HCT116 (cell line): ENCODE measurements at places on chromosomes 6 and 20.

- no peak overlapping the region for H3K4me3 ChIP-seq
- no peak overlapping the region for H3K27ac ChIP-seq
- DNase-seq: no peak
- no peaks in the 10 kb centered on the region for H3K4me1 ChIP-seq
- H3K36me3 ChIP-seq: no peaks in the 10 kb centered on the region
Observed at GRCh38 chr6:48397887-48398286, 286.9 kb upstream of the PTCHD4 start.

GRCh38 chr6:6362056-6362840 lies 41.8 kb upstream of the F13A1 start:
- no peak overlapping the region for H3K4me3 ChIP-seq
- H3K27me3 ChIP-seq: peaks cover 10% of the 10 kb centered on the region; the same call in 1 of the 2 replicates
- no peak for DNase-seq
- no peak overlapping the region for H3K27ac ChIP-seq

DNA sequence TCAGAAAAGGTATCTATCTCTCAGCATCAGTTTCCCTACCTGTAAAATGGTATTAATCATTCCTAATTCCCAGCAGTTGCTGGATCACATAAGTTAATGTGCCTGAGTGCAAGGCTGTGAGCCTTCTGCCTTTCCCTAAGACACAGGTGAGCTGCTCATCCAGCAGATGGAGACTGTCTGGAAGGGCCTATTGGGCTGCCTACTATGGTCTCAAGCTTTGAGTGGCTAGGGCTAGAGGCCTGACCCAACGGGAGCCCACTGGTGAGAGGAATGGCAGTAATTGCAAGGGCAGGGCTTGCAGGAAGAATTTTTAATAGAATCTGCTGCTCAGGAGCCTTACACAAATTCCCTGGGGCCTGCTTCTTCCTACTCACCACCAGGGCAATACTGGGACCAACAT lies 4.3 kb downstream of the KHDC1 start:
- no peak overlapping the region for H3K4me3 ChIP-seq
- H3K27me3 ChIP-seq: no peaks in the 10 kb centered on the region
- H3K4me1 ChIP-seq: no peaks in the 10 kb centered on the region
- H3K27ac ChIP-seq: no peak overlapping the region
- H3K36me3 ChIP-seq: no peaks in the 10 kb centered on the region
- DNase-seq: no peak

GRCh38 chr6:158835616-158836221 lies 16.6 kb upstream of the EZR start:
- H3K27ac ChIP-seq: no peak overlapping the region
- no peak overlapping the region for H3K4me3 ChIP-seq
- H3K4me1 ChIP-seq: peaks cover 33% of the 10 kb centered on the region; the same call in 1 of the 2 replicates
- no peaks in the 10 kb centered on the region for H3K27me3 ChIP-seq
- DNase-seq: no peak

DNA sequence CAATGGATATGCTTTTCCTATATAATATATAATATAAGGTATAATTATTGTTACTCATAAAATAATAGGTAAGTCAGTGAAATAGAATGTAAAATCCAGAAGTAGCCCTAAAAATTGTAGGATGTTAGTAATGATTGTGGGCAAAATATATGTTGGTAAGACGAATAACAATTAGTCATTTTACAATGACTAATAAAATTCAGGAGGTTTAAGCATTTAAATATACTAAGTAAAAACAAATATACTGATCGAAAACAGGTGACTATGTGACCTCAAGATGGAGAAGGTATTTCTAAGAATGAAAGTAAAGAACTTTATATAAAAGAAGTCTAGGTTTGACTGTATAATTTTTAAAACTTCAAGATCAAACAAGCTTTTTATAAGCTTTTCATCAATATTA lies 28.9 kb downstream of the FUCA2 start:
- H3K36me3 ChIP-seq: no peaks in the 10 kb centered on the region
- no peaks in the 10 kb centered on the region for H3K27me3 ChIP-seq
- no peak overlapping the region for H3K27ac ChIP-seq
- DNase-seq: no peak

DNA sequence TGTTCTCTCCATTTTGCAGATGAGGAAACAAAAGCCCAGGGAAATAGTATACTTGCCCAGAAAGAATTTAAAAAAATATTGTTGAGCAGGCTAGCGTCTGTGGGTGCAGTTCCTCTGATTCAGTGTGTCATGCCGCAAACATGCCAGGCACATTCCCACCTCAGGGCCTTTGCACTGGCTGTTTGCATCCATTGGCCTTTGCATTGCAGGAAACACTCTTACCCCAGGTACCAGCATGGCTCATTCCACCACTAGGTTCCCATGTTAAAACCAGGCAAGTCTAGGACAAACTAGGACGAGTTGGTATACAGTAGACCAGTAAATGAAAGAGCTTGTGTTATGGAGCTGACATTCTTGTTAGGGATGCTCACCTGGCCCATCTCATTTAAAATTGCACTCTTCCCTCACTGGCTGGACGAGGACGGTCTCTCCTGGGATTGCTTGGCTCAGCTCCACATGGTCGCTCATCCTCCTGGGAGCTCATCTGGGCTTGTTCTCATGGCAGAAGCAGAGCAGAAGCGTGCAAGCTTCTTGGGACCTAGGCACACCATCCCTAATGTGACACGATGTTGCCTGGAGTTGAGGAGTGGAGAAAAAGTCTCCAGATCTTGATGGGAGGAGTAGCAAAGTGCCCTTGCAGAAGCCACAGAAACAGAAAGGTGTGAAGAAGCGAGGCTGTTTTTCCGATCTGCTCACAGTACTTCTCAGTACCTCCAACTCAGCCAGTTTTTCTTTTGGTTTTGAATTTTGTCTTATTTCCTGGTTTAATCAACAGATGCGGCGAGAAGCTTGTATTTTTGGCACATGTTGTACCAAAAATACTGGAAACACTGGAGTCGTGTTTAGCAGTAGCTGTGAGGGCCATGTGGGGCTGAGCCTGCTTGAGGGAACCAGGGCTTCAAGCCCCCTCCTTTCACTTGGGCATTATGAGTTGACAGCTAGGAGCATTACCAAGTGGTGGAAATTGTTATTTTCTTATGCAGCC lies 13.9 kb downstream of the ZNF831 start:
- no peak overlapping the region for H3K4me3 ChIP-seq
- no peaks in the 10 kb centered on the region for H3K4me1 ChIP-seq
- no peak for DNase-seq

- no peak overlapping the region for H3K27ac ChIP-seq
- no peak overlapping the region for H3K4me3 ChIP-seq
- no peaks in the 10 kb centered on the region for H3K4me1 ChIP-seq
- no peak for DNase-seq
- H3K27me3 ChIP-seq: no peaks in the 10 kb centered on the region
Observed at GRCh38 chr6:121310495-121310894, 23.8 kb downstream of the TBC1D32 start.

GRCh38 chr20:50004229-50004628 lies 21.4 kb downstream of the SNAI1 start:
- no peaks in the 10 kb centered on the region for H3K4me1 ChIP-seq
- no peaks in the 10 kb centered on the region for H3K27me3 ChIP-seq
- no peak overlapping the region for H3K27ac ChIP-seq
- H3K36me3 ChIP-seq: no peaks in the 10 kb centered on the region
- no peak for DNase-seq
- no peak overlapping the region for H3K4me3 ChIP-seq
